ENCODE measurements at places on chromosomes 5 and 9. TPM values are rescaled to one million over a fixed set of nuclear protein-coding genes. Genes with fewer than 3 reads are reported as not detected.

INSL6 gene
- 0.47 TPM for total RNA-seq

MIGA2 gene
- total RNA-seq: 29.9 TPM

SLC4A9 gene
- 2.5 TPM for total RNA-seq

FOXD4L6 gene
- total RNA-seq: not detected
